ENCODE measurements at places on chromosomes 5 and 9. TPM values are rescaled to one million over a fixed set of nuclear protein-coding genes. Genes with fewer than 3 reads are reported as not detected.

Gene ANGPTL2
- polyA plus RNA-seq: 114 TPM

Gene KLF9
- polyA plus RNA-seq: 45.6 TPM

Gene LRRC70
- polyA plus RNA-seq: 3.3 TPM

Gene NSUN2
- polyA plus RNA-seq: 33.5 TPM

Gene LMAN2
- 142 TPM for polyA plus RNA-seq

Gene SLC25A25
- 23.4 TPM for polyA plus RNA-seq

Gene HAVCR2
- 1.6 TPM for polyA plus RNA-seq

Gene FOXD4L3
- not detected for polyA plus RNA-seq

Gene SNCAIP
- polyA plus RNA-seq: 40.2 TPM

Gene TRUB2
- 9.7 TPM for polyA plus RNA-seq

Gene RNF208
- polyA plus RNA-seq: 2.3 TPM

Gene NR5A1
- polyA plus RNA-seq: 45.2 TPM

Gene PCDHGC5
- polyA plus RNA-seq: 0.48 TPM

Gene CERCAM
- 27.3 TPM for polyA plus RNA-seq

Gene PCDHB7
- 2.2 TPM for polyA plus RNA-seq

Gene DBH
- polyA plus RNA-seq: 0.28 TPM

Gene CDKN2A
- 1.0 TPM for polyA plus RNA-seq

Gene PSD2
- polyA plus RNA-seq: 0.12 TPM

Gene FREM1
- 0.79 TPM for polyA plus RNA-seq

Gene SPINK7
- not detected for polyA plus RNA-seq

Gene LHX3
- not detected for polyA plus RNA-seq

Gene QRFP
- polyA plus RNA-seq: not detected

Gene SPINK1
- polyA plus RNA-seq: not detected

Gene NMUR2
- 0.13 TPM for polyA plus RNA-seq

Gene PCDHB9
- polyA plus RNA-seq: 3.3 TPM

Gene ABCA1
- 12.9 TPM for polyA plus RNA-seq

Gene HMMR
- polyA plus RNA-seq: 0.77 TPM

Gene GLIPR2
- polyA plus RNA-seq: 13.6 TPM

Gene TRAF2
- 0.83 TPM for polyA plus RNA-seq

Gene SAXO1
- polyA plus RNA-seq: 0.07 TPM

Gene UBTD2
- polyA plus RNA-seq: 17.0 TPM

Gene LRRTM2
- 0.07 TPM for polyA plus RNA-seq

Gene ABLIM3
- polyA plus RNA-seq: 26.4 TPM

Gene C5orf58
- polyA plus RNA-seq: 0.36 TPM

Gene UQCRQ
- 220 TPM for polyA plus RNA-seq

Gene HCN1
- not detected for polyA plus RNA-seq

Gene PROB1
- polyA plus RNA-seq: 0.65 TPM

Gene ARHGEF28
- 34.0 TPM for polyA plus RNA-seq

Gene ADGRD2
- not detected for polyA plus RNA-seq

Gene C9
- polyA plus RNA-seq: not detected

Gene ADAMTS19
- polyA plus RNA-seq: 2.2 TPM

Gene RABGAP1
- polyA plus RNA-seq: 27.1 TPM

Gene MARCHF6
- polyA plus RNA-seq: 75.4 TPM

Gene RANBP17
- polyA plus RNA-seq: 4.6 TPM

Gene ARAP3
- 6.8 TPM for polyA plus RNA-seq

Gene TTC23L
- 0.37 TPM for polyA plus RNA-seq

Gene COL23A1
- 0.20 TPM for polyA plus RNA-seq

Gene FAM78A
- 3.5 TPM for polyA plus RNA-seq

Gene FBP1
- polyA plus RNA-seq: 1.2 TPM

Gene PCDHGB4
- 2.1 TPM for polyA plus RNA-seq

All from ovary (tissue), 10 donors.